NCI-H1694 (cell line): ENCODE measurements at places on chromosomes 5 and 9.

- no peak for DNase-seq
These were observed 19.6 kb downstream of the TCERG1 start for GRCh38 chr5:146466521-146467349.

GRCh38 chr5:81787474-81788242 lies 36.8 kb upstream of the SSBP2 start:
- peak; percentile 17 for DNase-seq

DNA sequence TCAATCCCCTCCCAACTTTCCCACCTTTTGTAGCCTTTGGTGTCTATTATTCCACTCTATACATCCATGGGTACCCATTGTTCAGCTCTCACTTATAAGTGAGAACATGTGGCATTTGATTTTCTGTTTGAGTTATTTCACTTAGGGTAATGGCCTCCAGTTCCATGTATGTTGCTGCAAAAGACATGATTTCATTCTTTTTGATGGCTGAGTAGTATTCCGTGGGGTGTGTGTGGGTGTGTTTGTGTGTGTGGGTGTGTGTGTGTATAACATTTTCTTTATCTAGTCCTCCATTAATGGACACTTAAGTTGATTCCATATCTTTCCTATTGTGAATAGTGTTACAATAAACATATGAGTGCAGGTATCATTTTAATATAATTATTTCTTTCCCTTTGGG lies 157.5 kb upstream of the FSTL4 start:
- no peak for DNase-seq

GRCh38 chr5:66864240-66864884 lies 268.2 kb downstream of the MAST4 start:
- DNase-seq, result no peak

DNA sequence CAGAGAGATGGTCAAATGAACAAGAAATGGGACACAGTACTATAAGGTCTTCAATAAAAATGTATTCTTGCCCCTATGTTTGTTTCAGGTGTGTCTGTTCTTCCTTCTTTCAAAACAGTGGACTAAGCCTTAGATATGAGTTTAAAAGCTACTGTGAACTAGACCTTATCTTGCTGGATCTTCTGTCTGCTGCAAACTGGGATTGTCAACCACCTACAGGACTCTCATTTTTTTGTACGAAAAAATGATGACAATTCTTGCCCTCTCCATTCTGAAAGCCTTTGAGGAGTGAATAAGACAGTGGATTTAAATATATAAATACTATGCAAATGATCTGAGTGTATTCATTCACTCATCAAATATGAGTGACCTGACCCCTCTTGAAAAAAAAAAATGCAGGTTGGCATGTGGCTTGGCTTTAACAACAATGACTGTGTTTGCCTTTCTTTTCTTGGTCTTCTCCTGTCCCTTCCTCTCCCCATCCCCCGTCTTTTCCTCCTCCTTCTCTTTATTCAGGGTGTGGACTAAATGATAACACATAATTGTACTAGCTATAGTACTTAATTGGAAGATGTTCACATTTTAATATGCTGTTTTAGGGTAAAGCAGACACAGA lies 235.5 kb upstream of the TRIM32 start:
- no peak for DNase-seq

DNA sequence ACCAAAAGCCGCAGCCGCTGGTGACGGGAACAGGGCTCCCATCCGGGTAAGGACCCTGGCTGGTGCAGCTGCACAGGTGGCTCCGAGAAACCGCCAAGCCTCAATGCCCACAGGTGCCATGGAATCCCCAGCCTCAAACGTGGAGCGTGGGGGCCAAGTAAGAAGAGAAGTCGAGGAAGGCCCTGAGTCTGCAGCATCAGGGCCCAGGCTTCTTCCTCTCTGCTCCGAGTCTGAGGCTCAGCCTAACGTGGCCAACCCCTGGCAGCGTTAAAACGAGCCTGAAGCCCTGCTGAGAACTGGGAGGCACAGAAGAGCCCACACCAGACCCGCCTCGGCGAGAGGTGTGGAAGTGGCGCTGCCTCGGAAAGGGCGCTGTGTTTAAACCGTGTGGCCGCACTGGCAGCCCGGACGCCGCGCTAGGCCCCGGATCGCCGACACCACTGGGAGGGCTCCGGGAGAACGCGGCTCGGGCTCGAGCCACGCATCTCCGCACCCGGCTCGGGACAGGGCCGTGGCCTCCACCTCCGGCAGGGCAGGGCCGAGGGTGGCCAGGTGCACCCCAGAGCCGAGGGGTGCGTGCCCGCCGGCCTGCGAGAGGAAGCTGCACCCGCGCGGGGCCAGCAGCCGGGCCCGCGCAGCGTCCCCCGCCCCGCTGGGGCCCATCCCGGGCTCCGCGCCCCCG lies 730 bp downstream of the ZMYND19 start:
- no peak for DNase-seq
